ENCODE measurements at places on chromosomes 13 and 19. TPM values are rescaled to one million over a fixed set of nuclear protein-coding genes. Genes with fewer than 3 reads are reported as not detected.

Gene FLT3LG
- 1.5 TPM for total RNA-seq

Gene LRRC8E
- total RNA-seq: 3.1 TPM

Gene ZBTB7A
- 2.5 TPM for total RNA-seq

Gene OVOL3
- not detected for total RNA-seq

Gene KIR3DL1
- 0.33 TPM for total RNA-seq

Gene MAP1S
- 13.7 TPM for total RNA-seq

Gene KEAP1
- total RNA-seq: 60.9 TPM

Gene C13orf46
- total RNA-seq: 0.36 TPM

Gene OLFM4
- total RNA-seq: not detected

Gene LAIR1
- 0.38 TPM for total RNA-seq

Data from motor neuron (in vitro differentiated cells).